ENCODE measurements at places on chromosomes 1 and 21.

- no peak for DNase-seq
Measured at GRCh38 chr1:212529211-212529741, 79.3 kb upstream of the ATF3 start.

- no peak for DNase-seq
Measured at GRCh38 chr1:21896652-21897532, 40.2 kb downstream of the HSPG2 start.

- no peak for DNase-seq
Measured at GRCh38 chr1:197254866-197255265, 13.2 kb upstream of the CRB1 start.

- peak; percentile 37 for DNase-seq
Measured at GRCh38 chr1:116737020-116737854, 17.0 kb upstream of the CD2 start.

- DNase-seq: peak; percentile 27
Measured at GRCh38 chr21:38352536-38353219, 95.9 kb downstream of the KCNJ15 start.

DNA sequence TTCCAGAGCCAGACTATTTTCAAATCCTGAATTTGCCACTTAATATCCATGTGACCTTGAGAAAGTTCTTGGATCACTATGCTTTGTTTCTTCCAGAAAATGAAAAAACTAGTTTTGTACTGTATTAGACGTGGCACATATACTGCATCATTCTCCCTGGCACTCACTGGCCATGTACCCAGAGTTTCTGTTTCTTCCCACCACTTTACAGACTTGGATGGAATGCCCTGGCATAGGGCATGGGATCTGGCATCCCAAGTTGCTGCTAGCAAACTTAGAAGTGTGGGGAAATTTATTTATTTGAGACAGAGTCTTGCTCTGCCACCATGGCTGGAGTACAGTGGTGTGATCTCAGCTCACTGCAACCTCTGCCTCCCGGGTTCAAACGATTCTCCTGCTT lies 10.0 kb downstream of the KLF18 start:
- DNase-seq: no peak

DNA sequence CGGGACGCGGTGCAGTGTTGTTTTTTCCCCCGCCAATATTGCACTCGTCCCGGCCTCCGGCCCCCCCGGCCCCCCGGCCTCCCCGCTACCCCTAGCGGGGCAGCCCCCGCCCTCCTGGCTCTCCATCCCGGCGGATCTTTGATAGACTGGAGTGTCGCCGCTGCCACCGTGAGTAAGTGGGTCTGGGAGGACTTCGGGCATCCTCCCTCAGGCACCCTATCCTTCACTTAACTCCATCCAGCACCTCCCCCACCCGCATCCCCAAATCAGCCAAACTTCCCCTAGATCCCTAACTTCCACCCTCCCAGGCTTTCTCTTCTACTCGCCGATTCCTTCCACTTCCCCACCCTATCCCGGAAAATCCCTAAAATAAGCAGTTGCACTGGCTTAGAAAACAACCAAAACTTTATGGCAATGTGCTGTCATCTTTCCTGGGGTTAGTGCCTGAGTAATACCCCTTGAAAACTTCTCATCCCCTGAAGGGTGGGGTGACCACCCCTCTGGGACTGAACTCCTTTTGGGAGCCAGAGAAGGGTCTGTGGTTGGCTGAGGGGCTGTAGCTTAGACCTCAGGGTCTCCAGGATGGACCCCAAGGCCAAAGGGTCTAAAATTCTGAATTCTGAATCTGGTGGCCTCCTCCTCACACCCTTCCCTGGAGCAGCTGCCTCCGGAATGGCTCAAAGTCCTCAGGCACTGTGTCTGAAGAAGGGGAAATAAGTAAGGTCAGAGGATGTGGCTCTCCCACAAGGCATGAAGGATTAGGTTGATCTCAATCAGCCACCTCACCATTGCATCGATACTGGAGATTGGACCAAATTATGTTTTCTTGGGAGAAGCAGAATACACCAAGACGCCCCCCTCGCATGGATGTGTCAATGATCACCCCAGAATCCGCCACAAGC lies 12.2 kb downstream of the THBS3 start:
- DNase-seq: no peak

DNA sequence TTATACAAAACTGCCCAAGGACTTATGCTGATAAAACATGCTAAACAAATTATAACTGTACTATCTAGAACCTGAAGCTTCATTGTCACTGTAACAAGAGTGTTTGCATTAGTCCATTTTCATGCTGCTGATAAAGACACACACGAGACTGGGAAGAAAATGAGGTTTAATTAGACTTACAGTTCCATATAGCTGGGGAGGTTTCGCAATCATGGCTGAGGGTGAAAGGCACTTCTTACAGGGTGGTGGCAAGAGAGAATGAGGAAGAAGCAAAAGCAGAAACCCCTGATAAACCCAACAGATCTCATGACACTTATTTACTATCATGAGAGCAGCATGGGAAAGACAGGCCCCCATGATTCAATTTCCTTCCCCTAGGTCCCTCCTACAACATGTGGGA lies 100.4 kb downstream of the SPATA6 start:
- DNase-seq: no peak

GRCh38 chr1:156115514-156116374 lies 1.2 kb downstream of the LMNA start:
- DNase-seq: no peak

- no peak for DNase-seq
Measured at GRCh38 chr1:156838972-156839371, 19.9 kb downstream of the INSRR start.

DNA sequence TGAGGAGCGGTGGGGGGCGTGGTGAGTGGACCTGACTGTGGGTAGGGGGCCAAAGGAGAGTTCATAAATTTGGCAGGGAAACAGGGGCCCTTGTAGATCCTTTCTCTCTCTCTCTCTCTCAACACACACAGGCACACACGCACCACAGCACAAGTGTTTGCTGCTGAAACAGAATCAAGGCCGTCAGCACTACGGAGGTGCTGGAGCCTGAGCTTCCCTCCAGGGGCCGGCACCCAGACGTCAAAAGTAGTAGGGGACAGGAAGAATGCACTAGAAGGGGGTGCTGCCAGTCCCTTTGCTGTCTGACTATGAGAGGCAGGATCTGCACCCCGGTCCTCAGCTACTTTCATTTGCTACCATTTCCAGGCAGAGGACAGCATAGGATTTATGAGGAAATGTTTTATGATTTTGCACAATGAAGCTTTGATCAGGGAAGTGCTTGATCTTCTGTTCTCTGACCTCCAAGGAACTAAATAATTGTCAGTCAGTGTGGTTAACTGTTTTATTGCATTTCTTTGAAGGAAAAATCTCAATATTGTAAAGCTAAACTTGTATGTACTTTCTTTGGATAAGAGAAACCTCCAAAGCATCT lies 74.3 kb upstream of the FAM3B start:
- no peak for DNase-seq
